NCI-H510A (cell line): ENCODE measurements at places on chromosomes 2 and 18.

- DNase-seq = no peak
These were observed 13.3 kb downstream of the LIMS2 start for GRCh38 chr2:127661949-127662510.

DNA sequence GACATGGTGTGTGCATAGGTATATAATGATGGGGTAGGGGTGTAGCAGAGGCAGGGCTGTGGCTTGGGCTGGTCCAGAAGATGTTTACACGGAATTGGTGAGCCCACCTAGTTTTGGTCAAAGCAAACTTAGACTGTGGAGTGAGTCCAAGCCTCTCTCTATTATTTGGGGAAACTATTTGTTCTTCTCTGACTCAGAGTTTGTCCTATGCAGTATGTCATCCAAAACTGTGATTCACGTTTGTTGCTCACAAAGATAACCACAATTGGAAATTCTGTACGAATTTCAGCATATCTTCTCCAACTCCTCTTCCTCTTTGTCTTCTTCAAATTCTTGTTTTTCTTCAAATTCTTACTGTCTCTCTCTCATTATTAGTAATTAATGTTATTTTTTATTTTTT, 292.9 kb downstream of the XIRP2 start:
- no peak for DNase-seq

GRCh38 chr2:231663458-231664212, 44.7 kb upstream of the PTMA start:
- DNase-seq = no peak

DNA sequence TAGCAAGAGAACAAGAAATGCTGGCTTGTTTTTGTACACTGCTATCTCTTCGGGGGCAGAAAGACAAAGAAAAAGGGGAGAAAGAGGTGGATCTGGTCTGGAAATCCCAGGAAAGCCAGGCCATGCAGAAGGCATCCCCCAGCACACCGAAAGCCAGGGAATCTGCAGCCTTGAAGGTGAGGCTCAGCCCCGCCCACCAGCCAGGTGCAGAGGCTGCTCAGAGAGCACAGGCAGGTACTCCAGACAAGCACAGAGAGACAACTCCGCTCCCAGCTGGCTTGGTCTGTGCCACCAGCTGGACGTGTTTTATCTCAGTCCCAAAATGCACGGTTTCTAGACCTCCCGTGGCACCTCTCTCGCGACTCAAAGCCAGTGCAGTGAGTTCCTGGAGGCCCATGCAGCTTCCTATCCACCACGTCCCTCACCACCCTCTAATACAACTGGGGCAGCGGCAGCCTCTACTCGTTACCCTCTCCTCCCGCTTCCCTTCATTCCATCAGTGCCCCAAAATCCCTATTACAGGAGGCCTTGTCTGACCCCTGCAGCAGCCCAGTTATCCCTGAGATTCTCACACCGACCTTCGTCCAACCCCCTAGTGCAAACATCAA, 62.8 kb downstream of the HDAC4 start:
- peak; percentile 72 for DNase-seq

DNA sequence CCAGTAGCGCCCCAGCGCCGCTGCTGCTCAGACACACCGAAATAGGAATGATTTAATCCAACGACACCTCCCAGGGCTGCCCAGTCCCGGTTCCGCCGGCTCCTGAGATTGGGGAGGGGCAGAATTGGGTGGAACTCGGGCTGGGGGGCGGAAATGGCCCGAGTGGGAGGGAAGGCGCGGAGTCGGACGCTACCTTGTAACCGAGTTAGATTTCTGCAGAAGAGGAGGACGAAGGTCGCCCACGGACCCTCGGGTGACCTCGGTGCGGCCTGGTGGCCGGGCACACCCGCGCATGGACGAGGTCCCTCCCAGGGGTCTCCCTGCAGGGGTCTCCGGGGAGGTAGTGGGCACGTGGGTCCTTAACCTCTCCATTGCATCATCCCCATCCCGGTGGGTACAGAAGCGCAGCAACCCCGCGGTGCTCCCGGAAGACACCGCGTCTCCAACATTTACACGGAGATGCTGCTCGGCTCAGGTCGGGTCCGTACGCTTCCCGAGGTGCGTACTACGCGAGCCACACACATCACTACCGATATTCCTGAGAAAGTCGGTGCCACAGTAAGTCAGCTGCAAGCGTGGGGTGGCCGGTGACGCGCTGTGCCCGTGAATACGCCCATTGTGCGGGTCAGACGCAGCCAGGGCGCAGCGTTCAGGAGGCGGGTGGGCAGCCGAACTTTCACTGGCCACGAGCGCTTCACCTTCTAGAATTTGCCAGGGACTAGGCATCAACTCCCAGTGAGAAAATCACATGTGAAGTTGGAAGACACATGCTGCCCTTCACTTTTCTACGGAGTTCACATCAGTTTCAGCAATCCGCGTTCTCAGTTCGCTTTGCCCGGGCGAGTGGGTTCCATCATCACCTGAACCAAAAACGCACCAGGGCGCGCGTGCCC, 3.0 kb downstream of the ZNF516 start:
- DNase-seq = peak; percentile 53

DNA sequence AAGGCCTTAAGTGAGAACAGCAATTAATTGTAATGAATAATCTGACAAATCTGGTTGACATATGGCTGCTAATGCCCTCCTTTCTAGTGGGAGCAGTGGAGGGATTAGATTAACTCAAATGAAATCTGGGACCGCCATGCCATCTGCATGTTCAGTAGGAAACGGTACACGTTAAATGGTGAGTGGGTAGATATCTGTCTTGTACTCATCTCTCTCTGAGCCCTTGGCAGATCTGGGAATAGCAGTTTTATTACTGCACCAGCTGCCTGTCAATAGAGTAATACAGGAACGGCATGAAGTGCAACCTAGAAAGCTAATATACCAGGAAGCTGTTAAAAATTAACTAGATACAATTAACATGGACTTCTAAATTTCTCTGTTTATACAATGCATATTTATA, 258.8 kb downstream of the GPD2 start:
- no peak for DNase-seq

DNA sequence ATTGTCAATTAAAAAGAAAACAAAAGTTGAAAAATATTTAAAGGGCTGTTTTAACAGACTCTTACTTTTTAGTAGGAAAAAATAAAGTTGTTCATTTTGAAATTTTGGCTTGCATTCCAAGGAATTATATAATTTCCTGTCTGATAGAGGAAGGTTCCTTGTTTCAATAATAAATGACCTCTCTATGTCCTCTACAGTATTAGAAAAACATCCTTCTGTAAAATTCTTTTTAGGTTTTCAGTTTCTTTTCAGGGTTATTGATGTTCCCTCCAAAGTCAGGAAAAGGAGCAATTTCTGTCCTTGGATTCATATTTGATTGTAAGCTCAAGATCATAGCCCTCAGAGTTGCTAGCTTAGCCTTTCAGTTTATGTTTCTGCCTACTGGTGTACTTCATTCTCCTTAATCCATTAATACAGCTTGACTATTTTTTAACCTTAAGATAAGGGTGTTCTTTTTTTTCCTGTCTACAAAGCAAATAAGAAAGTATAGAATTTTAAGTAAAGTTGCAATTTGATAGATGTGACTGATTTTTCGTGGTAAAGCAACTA, 125.2 kb upstream of the COL3A1 start:
- no peak for DNase-seq

- DNase-seq = no peak
These were observed 478.1 kb upstream of the CHAC2 start for GRCh38 chr2:53289309-53290006.

DNA sequence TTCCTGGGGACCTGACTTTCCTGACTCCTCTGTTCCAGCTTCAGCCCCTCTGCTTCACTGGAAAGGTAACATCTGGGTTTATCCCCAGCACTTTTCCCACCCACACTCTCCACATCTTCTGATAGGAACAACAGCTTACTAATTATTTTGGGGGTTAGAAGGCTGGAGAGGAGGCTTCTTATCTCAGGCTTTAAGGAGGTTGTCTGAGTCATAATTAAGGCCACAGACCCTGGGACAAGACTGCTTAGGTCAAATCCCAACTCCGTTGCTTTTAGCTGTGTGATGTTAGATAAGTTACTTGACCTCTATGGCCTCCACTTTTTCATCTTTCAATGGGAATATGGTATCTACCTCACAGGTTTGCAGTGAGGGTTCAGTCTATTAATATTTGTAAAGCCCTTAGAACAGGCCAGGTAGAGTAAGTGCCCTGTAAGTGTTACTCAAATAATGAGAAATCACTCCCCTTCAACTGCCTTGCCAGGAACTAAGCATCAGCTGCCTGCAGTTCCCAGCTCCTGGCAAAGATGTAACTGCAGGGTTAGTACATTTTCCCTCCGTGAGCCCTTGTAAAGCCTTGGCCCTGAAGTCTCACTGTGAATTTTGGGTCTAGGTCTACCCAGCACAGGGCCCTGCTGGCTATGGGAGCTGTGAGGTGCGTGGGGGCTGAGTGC, 123.6 kb downstream of the MTX2 start:
- no peak for DNase-seq

DNA sequence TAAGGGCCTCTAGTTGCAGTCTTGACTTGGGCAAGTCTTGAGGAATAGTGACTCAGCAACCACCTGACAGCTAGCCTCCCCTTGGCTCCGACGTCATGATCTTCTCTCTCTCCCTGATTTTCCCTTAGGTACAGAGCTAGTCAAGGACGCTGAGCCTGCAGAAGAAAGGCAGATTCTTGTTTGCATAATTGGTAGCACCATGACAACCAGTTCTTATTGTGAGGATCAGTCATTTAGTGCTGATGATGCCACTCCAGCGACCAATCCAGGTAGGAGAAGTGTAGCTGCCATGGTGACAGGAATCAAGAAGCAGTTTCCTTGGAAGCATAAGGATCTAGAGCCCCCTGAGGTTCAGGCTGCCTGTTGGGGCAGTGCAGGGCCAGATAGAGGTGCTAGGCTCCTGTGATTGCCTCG, 2.8 kb upstream of the RESP18 start:
- DNase-seq = peak; percentile 27

DNA sequence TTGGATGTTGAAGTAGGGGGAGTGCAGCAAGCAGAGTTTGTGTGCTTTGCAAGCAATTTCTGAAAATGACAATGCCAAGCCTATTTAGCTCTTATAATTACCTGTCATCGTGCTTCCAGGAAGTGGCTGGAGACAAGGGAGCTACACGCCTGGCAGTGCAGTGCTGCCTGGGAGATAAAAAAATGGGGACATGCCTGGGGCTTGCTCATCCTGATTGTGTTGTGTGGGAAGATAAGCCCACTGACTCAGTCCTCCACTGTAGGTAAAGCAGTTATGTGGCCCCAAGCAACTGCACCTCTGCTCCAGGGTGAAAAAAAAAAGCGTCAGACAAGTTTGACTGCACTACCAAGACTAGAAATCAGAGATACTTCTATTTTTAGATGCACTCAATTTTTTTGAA, 396.9 kb upstream of the NXPH2 start:
- DNase-seq = no peak

DNA sequence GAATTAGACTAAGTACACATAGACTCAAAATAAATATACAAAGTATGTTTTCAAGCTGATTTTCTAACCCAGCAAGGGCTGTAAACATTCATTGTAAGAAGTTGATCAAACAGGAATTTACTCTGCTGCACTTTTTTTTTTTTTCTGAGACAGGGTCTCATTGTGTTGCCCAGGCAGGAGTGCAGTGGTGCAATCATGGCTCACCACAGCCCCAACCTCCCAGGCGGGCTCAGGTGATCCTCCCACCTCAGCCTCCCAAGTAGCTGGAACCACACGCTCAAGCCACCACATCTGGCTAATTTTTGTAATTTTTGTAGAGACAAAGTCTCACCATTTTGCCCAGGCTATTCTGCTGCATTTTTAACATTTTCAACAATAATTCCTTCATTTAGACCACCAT, 8.3 kb upstream of the CFLAR start:
- DNase-seq = no peak

GRCh38 chr2:11525762-11526161, 8.1 kb upstream of the GREB1 start:
- DNase-seq = no peak

- no peak for DNase-seq
These were observed 68.0 kb downstream of the RBMS1 start for GRCh38 chr2:160425434-160426151.

- peak; percentile 24 for DNase-seq
These were observed 75.2 kb upstream of the C2orf15 start for GRCh38 chr2:99066075-99066958.

- no peak for DNase-seq
These were observed 633.9 kb downstream of the PLCL1 start for GRCh38 chr2:198438331-198438730.

DNA sequence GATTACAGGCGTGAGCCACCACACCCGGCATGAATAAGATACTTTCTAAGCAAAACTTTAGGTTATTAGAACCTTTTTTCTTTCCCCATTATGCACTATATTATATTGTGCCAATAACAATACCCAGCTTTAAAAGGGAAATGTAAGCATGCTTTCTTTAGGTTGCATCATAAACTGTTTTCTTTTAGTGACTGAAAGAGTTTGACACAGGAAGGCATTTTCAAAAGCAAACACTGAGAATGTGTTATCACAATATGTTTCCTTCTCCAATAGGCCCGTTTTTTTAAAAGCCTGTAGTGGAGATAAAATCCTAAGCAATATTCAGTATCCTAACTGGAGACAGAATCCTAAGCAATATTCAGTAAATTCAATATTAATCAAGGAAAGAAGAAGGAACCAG, 16.7 kb upstream of the EPB41L5 start:
- DNase-seq = no peak

DNA sequence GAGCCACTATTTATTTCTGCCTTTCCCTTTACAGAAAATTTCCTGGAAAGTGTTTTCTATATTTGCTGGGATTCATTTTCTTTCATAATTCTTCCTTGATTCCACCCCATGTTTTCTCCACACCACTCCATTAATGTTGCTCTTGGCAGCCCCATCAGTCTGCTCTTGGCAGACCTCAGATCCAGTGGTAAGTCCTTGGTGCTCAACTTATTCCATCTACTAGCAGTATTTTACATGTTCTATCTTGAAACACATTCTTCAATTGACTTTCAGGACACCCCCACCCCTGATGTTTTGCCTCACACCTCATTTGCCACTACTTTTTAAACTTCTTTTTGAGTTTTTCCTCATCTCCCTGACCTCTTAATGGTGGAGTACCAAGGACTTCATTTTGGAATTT, 65.0 kb downstream of the HNMT start:
- DNase-seq = no peak

GRCh38 chr18:76349067-76349715, 145.9 kb downstream of the ZNF516 start:
- peak; percentile 67 for DNase-seq

DNA sequence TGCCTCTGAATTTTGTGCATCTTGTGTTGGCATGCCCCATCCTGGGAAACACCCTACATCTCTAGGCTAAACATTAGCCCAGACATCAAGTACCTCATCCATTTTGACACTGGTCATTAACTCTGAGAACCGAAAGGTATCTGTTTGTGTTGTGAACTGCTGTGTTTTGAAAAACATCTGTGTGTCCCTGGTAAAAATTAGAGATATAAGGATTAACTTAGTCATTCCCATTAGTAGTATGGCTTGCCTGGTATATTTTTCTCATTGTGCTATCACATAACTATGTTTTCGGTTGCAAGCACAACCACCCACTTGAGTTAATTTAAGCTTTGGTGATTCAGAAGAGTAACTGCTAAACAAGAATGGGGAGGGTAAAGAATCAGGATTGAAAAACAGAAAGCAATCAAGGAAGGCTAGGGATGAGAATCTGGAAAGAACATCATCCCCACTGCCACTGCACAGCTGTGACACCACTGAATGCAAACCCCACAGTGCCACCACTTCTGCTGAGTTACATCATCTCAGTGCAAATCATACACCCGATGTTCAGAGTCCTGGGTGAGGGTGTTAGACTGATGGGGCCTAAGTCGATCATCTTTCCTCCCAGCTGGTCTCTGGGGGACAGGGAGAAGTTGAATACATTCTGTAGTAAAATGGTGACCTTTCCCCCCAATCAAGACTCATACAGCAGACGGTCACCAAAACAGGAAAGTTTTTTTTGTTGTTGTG, 234.0 kb downstream of the EPHA4 start:
- DNase-seq = no peak
